ENCODE measurements at places on chromosomes 16 and 17.

DNA sequence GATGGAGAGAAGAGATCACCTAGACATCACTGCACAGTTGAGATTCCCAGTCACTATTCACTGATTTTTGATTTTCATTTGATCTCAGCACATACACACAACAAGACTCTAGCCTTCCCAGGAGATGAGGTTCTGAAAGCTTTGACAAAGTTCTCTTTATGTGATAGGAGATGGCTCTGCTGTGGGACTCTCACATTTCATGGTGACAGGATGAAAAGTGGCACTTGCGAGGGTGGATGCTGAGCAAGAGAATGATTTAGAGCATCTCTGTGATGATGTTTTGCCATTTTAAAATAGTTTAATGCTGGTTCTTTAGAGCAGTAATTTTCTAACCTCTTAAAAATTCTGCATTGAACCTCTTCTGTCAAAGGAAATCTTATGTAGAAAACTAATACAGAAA lies 113.3 kb upstream of the CA10 start:
- DNase-seq, result no peak

DNA sequence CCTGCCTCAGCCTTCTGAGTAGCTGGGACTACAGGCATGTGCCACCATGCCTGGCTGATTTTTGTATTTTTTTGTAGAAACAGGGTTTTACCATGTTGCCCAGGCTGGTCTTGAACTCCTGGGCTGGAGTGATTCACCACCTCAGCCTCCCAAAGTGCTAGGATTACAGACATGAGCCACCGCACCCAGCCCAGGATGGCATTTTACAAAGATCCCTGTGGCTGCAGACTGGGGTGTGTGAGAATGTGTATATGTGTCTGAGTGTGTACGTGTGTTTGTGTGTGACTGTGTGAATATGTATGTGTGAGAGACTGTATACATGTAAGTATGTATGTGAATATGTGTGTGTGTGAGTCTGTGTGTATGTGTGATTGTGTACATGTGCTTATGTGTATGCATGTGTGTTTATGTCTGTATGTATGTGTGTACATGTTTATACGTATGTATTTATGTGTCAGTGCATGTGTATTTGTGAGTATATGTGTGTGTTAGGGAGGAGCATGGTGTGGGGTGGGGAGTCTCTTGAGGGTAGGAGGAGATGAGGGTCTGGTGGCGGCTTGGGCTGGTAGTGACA lies 17.0 kb downstream of the RPTOR start:
- no peak for DNase-seq

- DNase-seq, result no peak
These were observed 55.2 kb downstream of the EPN2 start for GRCh38 chr17:19292377-19292711.

- no peak for DNase-seq
These were observed 78.0 kb downstream of the JPH3 start for GRCh38 chr16:87680272-87680644.

DNA sequence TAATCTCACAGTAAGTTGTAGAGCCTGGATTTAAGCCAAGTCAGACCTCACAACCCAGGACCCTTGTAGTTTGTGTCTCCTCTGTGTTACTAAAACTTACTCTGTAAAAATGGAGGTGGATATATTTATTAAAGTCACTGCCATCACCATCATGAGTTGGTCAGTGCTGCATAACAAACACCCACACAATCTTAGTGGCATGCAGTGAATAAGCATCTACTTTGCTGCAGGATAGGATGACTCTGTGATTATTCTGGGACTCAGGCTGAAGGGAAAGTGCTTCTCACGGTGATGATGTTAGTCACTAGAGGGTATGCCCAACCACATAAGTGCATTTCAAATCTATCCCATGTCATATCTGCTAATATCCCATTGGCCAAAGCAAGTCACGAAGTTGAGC lies 398.7 kb downstream of the XYLT1 start:
- no peak for DNase-seq

DNA sequence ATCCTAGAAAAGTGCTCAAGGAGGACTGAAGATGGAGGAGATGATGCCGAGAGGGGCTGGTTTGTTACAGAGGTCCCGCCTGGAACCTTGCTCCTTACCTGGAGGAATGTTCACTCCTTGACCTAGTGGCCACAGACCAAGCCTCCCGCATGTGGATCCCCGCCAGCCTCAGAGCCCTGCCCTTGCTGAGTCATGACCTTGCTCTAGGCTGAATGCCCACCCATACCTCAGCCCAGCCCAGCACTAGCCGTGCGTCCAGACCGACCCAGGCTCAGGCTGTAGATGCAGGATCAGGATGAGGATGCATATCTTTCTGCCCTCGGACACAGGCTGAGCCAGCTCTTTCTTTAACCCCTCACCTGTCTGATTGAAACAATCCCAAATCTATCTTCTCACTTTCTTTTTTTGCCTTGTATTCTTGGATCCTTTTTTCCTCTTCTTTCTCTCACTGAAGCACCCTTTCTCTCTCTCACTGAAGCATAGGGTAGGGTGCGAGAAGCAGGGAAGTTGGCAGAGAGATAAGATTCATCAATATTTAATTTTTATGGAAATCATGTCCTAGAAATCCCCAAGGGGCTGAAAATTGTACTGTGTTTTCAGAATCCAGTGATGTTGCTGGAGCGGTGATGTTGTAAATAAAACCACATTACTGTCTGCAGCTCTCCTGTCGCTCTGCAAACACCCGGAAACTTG lies 34.9 kb downstream of the WSCD1 start:
- no peak for DNase-seq

GRCh38 chr16:59154295-59154694 lies 420.2 kb upstream of the GOT2 start:
- DNase-seq, result no peak

GRCh38 chr16:55735120-55735781 lies 79.5 kb downstream of the SLC6A2 start:
- DNase-seq, result no peak

DNA sequence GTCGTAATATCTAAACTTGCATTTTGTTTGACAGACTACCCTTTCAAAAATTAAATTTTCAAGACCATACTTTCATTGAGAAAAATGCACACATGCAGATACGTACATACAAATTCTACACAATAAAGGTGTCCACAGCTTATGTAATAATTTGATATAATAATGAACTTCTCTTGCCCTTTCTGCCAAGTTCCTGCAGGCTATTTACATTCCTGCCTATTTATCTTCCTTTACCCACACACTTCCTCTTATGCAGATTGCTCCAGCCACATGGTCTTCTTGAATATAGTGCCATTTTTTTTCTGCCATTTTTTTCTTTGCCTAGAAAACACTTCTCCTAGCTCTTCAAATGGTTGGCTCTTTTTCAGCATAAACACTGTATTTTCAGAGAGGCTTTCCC lies 826.9 kb upstream of the CDH8 start:
- no peak for DNase-seq

DNA sequence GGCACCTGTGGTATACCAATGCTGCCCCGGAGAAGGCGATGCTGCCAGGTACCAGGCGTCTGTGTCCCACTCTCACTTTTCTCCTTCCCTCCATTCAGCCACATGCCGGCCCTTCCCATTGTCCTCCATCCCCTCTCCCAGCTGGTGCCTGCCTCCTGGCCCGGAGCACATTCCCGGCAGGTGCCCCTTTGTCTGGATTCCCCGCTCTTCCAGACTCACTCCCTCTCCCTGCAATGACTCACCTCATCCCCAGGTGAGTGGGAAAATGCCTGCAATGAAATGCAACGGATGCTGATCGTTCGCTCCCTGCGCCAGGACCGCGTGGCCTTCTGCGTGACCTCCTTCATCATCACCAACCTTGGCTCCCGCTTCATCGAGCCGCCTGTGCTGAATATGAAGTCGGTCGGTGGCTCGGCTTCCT lies 10.4 kb upstream of the KDM6B start:
- no peak for DNase-seq

GRCh38 chr16:16830973-16831372 lies 452.0 kb downstream of the NPIPA7 start:
- DNase-seq, result no peak

DNA sequence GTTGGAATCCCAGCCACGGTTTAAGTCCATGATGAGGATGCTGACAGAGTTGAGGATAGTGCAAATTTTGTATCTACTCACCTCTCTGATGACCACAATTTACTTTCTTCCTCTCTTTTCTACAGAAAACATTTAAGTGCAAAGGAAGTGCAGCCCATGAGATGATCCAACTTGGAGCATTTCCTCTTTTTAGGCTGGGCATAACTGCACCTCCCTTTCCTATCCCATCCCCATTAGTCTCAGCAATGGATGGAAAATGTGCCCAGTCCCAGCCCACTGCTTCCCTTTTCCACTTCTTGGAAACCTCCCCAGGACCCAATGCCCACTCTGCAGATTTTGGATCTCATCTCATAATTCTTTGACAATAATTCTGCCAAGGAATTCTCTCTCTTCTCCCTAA lies 16.6 kb upstream of the CCL8 start:
- no peak for DNase-seq

GRCh38 chr17:50922107-50922506 lies 56.0 kb upstream of the TOB1 start:
- DNase-seq, result no peak

- DNase-seq, result no peak
These were observed 46.1 kb downstream of the CYTH1 start for GRCh38 chr17:78735832-78736525.
